GM23338 (cell line): ENCODE measurements at places on chromosomes 1 and 21.

DNA sequence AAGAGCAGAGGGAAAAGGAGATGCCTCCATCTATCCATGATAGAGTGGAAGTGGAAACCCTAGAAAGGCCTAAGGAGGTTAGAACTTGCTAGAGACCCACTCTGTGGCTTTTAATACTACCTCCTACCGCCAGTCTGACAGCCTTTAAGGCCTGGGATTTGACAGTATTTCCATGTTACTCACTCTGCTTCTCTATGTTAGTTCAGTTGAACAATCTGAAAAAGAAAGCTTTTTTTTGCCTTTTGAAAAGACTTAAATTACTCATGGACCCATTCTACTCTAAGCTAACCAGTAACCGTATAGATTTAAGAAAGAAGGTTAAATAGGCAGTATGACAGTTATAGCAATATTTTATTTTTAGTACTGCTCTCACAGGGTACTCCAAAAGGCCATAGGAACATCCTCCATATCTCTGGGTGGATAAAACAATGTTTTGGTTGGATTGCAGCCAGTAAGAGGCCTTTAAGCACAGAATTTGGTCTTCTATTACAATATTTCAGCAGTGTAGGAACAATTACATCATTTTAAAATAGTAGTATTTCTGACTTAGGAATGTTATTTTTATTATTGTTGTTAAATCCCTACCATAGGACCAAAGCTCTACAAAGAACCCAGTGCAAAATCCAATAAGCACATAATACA lies 15.9 kb upstream of the GPR25 start:
- H3K27me3 ChIP-seq, result no peaks in the 10 kb centered on the region
- H3K4me1 ChIP-seq, result no peaks in the 10 kb centered on the region
- no peak overlapping the region for H3K27ac ChIP-seq
- peaks cover 26% of the 10 kb centered on the region for H3K36me3 ChIP-seq
- DNase-seq, result no peak

GRCh38 chr1:218785928-218786327 lies 387.8 kb upstream of the LYPLAL1 start:
- H3K4me3 ChIP-seq, result no peak overlapping the region
- H3K27me3 ChIP-seq, result no peaks in the 10 kb centered on the region
- no peaks in the 10 kb centered on the region for H3K36me3 ChIP-seq
- H3K4me1 ChIP-seq, result 0 out of 2 replicates have a peak, but pooled peaks cover 5% of the 10 kb centered on the region
- no peak for DNase-seq
- no peak overlapping the region for H3K27ac ChIP-seq

DNA sequence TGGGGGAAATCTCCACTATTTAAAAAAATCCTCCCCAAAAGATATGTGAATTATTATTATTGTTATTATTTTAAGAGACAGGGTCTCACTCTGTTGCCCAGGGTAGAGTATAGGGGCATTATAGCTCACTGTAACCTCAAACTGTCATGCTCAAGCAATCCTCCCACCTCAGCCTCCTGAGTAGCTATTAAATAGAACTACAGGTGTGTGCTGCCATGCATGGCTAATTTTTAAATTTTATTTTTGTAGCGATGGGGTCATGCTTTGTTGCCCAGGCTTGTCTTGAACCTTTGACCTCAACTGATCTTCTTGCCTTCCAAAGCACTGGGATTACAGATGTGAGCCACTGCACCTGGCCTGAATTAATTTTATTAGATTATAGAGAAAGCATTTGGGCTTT lies 116.8 kb downstream of the RABGAP1L start:
- H3K36me3 ChIP-seq, result no peaks in the 10 kb centered on the region
- no peaks in the 10 kb centered on the region for H3K27me3 ChIP-seq
- no peak overlapping the region for H3K4me3 ChIP-seq
- no peak for DNase-seq
- H3K27ac ChIP-seq, result no peak overlapping the region

- no peak overlapping the region for H3K27ac ChIP-seq
- DNase-seq, result no peak
- H3K4me1 ChIP-seq, result peaks cover 17% of the 10 kb centered on the region
- no peaks in the 10 kb centered on the region for H3K36me3 ChIP-seq
- no peaks in the 10 kb centered on the region for H3K27me3 ChIP-seq
Measured at GRCh38 chr21:39533545-39534380, 79.0 kb upstream of the B3GALT5 start.

DNA sequence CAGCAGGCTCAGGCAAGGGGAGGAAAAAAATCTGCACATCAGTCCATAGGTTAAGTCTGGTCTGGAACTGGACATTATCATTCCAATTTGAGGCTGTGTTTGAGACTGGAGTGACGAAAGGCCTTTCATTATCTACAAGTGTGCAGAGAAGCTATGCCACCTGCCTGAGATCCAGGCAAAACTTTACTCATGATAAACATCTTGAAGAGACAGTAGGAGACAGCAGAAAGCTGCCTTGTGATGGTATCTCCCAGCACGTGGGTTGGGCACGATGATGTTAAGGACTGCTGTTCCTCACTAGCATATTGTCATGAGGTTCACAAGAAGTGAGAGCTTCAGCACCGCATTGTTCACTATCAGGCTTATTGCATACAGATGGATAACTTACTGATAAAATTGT lies 126.4 kb downstream of the PLXNA2 start:
- no peaks in the 10 kb centered on the region for H3K27me3 ChIP-seq
- no peak overlapping the region for H3K4me3 ChIP-seq
- H3K27ac ChIP-seq, result no peak overlapping the region
- DNase-seq, result no peak

DNA sequence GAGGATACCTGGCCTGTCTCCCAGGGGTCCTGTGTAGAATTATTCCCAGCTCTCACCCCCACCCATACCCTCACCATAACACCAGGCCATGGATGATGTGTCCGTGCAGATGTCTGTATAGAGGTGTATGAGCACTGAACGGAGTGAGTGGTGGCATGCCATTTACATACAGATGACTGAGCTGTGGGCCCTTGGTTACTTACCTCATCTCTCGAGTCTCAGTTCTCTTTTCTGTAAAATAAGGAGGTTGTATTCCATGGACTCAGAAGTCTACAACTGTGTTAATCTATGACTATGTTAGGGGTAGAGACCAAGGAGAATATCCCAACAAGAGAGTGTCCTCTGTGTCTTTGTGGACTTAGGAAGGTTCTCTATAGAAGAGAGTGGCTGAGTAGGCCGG lies 65.6 kb upstream of the CD1D start:
- H3K27me3 ChIP-seq, result peaks cover 26% of the 10 kb centered on the region
- H3K36me3 ChIP-seq, result no peaks in the 10 kb centered on the region
- H3K4me3 ChIP-seq, result no peak overlapping the region

GRCh38 chr1:9397047-9397446 lies 104.4 kb downstream of the SPSB1 start:
- H3K36me3 ChIP-seq, result no peaks in the 10 kb centered on the region; the same call in 1 of the 2 replicates
- no peak for DNase-seq
- no peaks in the 10 kb centered on the region for H3K27me3 ChIP-seq

- no peaks in the 10 kb centered on the region for H3K4me1 ChIP-seq
- no peaks in the 10 kb centered on the region for H3K36me3 ChIP-seq
- no peak overlapping the region for H3K4me3 ChIP-seq
Measured at GRCh38 chr1:77926561-77927357, 38.3 kb downstream of the NEXN start.

- H3K27me3 ChIP-seq, result no peaks in the 10 kb centered on the region
- no peak for DNase-seq
- H3K4me3 ChIP-seq, result no peak overlapping the region
- H3K27ac ChIP-seq, result no peak overlapping the region
- peaks cover 20% of the 10 kb centered on the region; the same call in 1 of the 2 replicates for H3K4me1 ChIP-seq
Measured at GRCh38 chr1:178120088-178120487, 26.2 kb downstream of the RASAL2 start.

DNA sequence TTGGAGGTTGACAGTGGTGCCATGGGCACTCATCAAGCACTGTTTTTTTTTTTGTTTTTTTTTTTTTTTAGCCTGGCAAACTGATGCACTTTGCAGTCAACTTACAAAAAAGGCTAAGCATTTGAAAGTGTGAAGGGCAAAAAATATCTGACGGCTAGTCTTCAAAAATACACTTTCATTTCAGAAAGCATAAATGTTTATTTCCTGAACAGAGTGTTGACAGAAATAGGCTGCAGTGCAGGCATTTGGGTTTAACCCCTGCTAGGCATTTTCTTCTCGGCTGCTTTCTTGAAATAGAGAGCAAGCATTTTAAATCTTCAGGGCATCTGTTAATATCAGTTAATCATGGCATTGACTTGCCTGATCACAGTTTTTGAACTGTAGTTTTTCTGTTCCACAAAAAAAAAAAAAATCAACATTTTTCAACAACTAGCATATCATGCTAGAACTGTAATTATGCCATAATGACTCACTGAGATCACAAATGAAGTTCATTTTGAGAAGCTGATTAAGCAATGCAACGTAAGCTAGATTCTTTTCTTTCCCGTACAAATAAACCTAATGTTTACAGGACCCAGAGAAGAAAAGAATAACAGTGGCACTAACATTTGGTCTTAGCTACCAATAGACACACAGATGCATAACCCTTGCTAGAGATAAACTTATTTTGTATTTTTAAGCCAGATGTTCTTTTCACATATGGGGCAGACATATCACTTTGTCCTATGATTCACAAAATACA lies 100.4 kb upstream of the USH2A start:
- peaks cover 3% of the 10 kb centered on the region for H3K4me1 ChIP-seq
- H3K36me3 ChIP-seq, result no peaks in the 10 kb centered on the region
- no peaks in the 10 kb centered on the region for H3K27me3 ChIP-seq
- no peak for DNase-seq
- H3K27ac ChIP-seq, result no peak overlapping the region
- H3K4me3 ChIP-seq, result no peak overlapping the region

DNA sequence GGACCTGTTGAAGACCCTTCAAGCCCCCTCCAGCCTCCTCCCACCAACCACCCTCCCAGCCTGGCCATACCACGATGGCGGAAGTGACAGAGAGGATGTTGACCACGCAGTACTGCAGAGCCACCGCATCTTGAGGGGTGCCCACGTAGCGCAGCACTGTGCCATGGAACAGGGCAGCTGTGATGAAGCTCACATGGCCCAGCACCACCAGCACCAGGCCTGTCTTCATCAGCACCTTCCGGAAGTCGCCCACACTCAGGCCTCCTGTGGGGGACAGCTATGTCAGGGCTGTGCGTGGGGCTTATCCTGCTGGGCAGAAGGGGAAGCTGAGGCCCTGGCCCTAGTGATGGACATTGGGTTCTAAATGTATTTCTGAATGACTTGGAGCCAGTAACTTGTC lies 3.1 kb downstream of the TMEM54 start:
- H3K27me3 ChIP-seq, result peaks cover 47% of the 10 kb centered on the region
- peaks cover 18% of the 10 kb centered on the region; the same call in 1 of the 2 replicates for H3K4me1 ChIP-seq
- no peak overlapping the region for H3K4me3 ChIP-seq
- H3K36me3 ChIP-seq, result no peaks in the 10 kb centered on the region

DNA sequence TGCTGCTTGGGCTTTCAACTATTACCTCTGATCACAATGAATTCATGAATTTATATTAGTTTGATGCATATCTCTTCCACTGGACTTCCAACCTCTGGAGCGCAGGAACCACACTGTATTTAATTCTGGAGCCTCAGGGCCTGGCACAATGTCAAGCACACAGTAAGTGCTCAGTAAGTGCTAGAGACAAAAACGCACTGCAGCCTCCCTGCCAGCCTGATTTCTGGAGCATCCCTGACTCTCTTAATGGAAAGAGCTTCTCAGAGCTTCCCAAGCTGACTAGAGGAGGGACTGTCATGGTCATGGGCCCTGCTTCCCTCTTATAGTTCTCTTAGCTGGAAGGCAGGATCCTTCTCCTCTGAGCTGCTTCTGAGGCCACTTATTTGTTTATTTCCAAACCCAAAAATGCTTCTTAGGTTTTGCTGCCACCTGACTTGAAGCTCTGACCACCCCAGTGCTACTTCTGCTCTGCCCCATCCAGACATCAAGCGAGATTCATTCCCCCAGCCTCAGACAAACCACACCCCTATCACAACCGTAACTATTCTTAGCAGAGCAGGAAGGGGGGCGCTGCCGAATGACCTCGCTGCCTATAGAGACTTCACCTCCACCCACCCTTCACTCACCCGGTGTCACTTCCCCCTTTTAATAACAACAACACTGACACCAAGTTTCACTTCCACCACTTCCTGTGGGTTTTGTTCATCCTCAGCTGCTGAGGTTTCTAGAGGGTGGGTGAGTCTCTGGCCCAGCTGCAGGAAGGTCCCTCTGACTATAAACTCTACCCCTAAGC lies 33.6 kb downstream of the NUAK2 start:
- peak; percentile 63 for DNase-seq
- no peaks in the 10 kb centered on the region; the same call in 1 of the 2 replicates for H3K36me3 ChIP-seq
- H3K4me1 ChIP-seq, result peaks cover 41% of the 10 kb centered on the region
- no peak overlapping the region for H3K27ac ChIP-seq
- no peaks in the 10 kb centered on the region for H3K27me3 ChIP-seq
- no peak overlapping the region for H3K4me3 ChIP-seq

- no peak overlapping the region for H3K4me3 ChIP-seq
- no peaks in the 10 kb centered on the region for H3K27me3 ChIP-seq
- no peaks in the 10 kb centered on the region for H3K36me3 ChIP-seq
Measured at GRCh38 chr1:247173431-247173830, 1.6 kb upstream of the ZNF124 start.

- DNase-seq, result no peak
- 0 out of 2 replicates have a peak, but pooled peaks cover 4% of the 10 kb centered on the region for H3K4me1 ChIP-seq
- H3K27me3 ChIP-seq, result no peaks in the 10 kb centered on the region
- H3K36me3 ChIP-seq, result no peaks in the 10 kb centered on the region
Measured at GRCh38 chr1:47926461-47926999, 70.7 kb downstream of the TRABD2B start.

DNA sequence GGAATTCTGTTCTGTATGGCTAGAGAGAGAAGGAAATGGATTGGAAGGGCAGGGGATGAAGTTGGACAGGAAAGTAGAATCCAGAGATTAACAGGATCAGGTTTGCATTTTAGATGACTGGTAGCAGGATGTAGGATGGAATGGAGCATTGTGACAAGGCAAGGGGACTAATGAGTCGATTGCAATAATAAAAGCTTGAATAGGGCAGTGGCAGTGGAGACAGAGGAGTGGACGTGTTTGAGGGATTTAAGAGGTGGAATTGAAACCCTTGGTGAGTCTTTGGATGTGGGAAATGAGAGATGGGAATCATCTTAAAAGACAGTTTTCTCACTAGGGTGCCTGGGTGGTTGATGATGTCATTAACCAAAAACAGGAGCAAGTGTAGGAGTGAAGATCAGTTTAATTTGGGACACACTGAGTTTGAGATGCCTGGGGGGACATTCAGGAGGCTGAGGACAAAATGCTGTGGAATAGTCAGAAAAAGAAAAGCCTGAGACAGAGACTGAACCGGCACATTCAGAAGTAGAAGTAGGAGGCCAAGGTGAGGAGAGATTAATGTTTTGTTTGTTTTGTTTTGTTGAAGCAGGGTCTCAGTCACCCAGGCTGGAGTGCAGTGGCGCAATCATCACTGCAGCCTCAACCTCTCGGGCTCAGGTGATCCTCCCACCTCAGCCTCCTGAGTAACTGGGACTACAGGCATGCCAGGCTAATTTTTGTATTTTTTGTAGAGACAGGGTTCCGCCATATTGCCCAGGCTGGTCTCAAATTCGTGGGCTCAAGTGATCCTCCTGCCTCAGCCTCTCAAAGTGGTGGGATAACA lies 29.1 kb upstream of the C1orf146 start:
- H3K4me3 ChIP-seq, result no peak overlapping the region
- DNase-seq, result no peak
- H3K27me3 ChIP-seq, result no peaks in the 10 kb centered on the region
- H3K4me1 ChIP-seq, result peaks cover 20% of the 10 kb centered on the region; the same call in 1 of the 2 replicates
- H3K36me3 ChIP-seq, result no peaks in the 10 kb centered on the region
